ENCODE measurements at places on chromosomes 6 and 20.
A peak's percentile ranks its signal among the peaks of the same experiment; 100 is the strongest.

- no peak overlapping the region for H3K4me3 ChIP-seq
- no peaks in the 10 kb centered on the region for H3K27me3 ChIP-seq
- DNase-seq = no peak
- H3K27ac ChIP-seq = no peak overlapping the region
Measured at GRCh38 chr20:51402201-51402600, 140.3 kb downstream of the NFATC2 start.

DNA sequence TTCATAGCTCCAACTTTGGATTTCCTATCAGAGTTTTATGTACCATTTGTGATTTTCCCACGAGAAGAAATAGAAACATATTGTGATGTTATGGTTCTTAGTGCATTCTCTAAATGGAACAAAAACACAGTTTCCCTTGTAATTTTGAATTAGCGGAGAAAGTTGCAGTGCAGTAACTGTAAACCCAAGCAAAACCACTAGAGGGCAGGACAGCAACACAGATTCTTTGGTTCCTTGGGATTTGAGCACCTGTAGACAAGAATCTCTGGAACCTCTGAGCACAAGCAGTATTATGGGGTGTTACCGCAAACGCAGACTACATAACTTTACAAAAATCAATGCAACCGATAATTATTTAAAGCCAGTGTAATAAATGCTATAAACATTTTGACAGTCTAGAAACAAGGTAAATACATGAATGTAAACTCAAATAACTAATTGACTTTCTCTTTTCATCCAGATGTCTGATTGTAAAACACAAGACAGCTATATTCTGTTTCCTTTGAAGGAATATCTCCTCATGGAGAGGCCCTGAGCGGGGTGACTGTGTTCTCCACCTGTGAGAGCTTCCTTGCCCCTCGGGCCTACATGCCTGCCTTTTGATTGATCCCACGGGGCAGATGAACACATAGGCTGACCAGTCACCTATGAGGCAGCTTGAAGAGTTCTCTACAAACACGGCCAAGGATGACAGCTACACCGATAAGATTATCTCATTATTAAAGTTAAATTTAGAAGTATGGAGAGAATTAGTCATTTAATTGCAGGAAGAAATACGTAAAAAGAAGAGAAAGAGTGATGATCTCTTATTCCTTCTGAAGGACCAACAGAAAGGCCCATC is 67.5 kb upstream of the COL21A1 start:
- no peak overlapping the region for H3K27ac ChIP-seq
- no peak overlapping the region for H3K4me3 ChIP-seq
- H3K4me1 ChIP-seq = no peaks in the 10 kb centered on the region
- H3K36me3 ChIP-seq = no peaks in the 10 kb centered on the region
- no peak for DNase-seq

GRCh38 chr6:106702046-106702445 is 72.7 kb downstream of the QRSL1 start:
- H3K27ac ChIP-seq = no peak overlapping the region
- no peaks in the 10 kb centered on the region for H3K36me3 ChIP-seq
- no peaks in the 10 kb centered on the region for H3K4me1 ChIP-seq
- no peak for DNase-seq
- no peak overlapping the region for H3K4me3 ChIP-seq

- H3K36me3 ChIP-seq = no peaks in the 10 kb centered on the region
- H3K4me1 ChIP-seq = no peaks in the 10 kb centered on the region
- H3K27me3 ChIP-seq = no peaks in the 10 kb centered on the region
- no peak overlapping the region for H3K4me3 ChIP-seq
- H3K27ac ChIP-seq = no peak overlapping the region
Measured at GRCh38 chr6:108766886-108767285, 81.3 kb upstream of the ARMC2 start.

- no peaks in the 10 kb centered on the region for H3K4me1 ChIP-seq
- no peak overlapping the region for H3K27ac ChIP-seq
- peaks cover 37% of the 10 kb centered on the region for H3K27me3 ChIP-seq
Measured at GRCh38 chr6:28988536-28989311, 16.4 kb downstream of the ZNF311 start.

- no peaks in the 10 kb centered on the region for H3K36me3 ChIP-seq
- peak overlapping the region; percentile 91 for H3K4me3 ChIP-seq
- no peak for DNase-seq
- peaks cover 7% of the 10 kb centered on the region for H3K4me1 ChIP-seq
Measured at GRCh38 chr20:32358632-32358882, 426 bp downstream of the ASXL1 start.

- no peaks in the 10 kb centered on the region for H3K36me3 ChIP-seq
- no peak for DNase-seq
- no peak overlapping the region for H3K4me3 ChIP-seq
- H3K27me3 ChIP-seq = no peaks in the 10 kb centered on the region
- H3K4me1 ChIP-seq = no peaks in the 10 kb centered on the region
Measured at GRCh38 chr6:46265373-46265772, 94.6 kb upstream of the ENPP5 start.

DNA sequence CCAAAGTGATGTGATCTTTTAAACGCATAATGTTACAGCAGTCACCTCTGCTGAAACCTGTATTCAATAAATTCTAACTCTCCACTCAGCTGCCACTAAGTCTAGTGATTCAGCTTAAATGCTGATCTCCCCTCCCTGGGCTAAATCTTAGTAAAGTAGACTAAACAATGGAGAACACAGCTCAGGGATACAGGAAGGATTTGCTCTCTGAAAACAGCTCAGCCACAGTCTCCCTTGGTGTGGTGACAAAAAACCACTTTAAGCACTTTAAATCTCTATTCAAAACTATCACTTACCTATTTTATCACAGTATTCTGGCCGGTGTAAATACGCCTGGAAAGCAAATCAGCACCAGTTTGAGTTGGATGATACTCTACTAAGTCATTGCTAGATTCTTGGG is 130.6 kb downstream of the RFX6 start:
- no peaks in the 10 kb centered on the region for H3K4me1 ChIP-seq
- no peak overlapping the region for H3K4me3 ChIP-seq
- H3K36me3 ChIP-seq = no peaks in the 10 kb centered on the region
- no peaks in the 10 kb centered on the region for H3K27me3 ChIP-seq
- H3K27ac ChIP-seq = no peak overlapping the region

DNA sequence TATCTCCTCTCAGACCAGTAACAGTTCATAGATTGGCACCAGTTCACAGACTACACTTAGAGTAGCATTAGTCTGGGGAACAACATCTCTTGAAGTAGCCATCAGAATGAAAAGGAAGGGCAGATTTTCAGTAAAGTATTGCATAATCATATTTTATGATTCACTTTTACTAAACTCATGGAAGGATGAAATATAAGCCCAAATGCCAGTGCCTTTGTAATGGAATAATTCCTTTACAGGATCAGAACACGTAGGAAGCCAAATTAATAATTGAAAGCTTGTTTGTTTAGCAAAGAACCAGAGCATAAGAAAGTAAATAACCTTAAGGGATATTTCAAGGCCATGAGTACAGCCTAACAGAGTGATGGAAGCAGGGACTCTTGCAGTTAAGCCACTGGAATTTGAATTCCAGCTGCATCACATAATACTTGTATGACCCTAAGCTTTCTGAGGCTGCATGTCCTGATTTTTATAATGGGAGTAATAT is 11.4 kb upstream of the LOC128125822 start:
- H3K27me3 ChIP-seq = no peaks in the 10 kb centered on the region
- H3K36me3 ChIP-seq = no peaks in the 10 kb centered on the region
- peak overlapping the region; percentile 30 for H3K27ac ChIP-seq
- no peak for DNase-seq
- no peak overlapping the region for H3K4me3 ChIP-seq
- H3K4me1 ChIP-seq = no peaks in the 10 kb centered on the region

GRCh38 chr6:105688573-105688972 is 285.7 kb upstream of the PREP start:
- no peak overlapping the region for H3K4me3 ChIP-seq
- H3K36me3 ChIP-seq = no peaks in the 10 kb centered on the region
- H3K27ac ChIP-seq = no peak overlapping the region
- no peaks in the 10 kb centered on the region for H3K27me3 ChIP-seq
- no peaks in the 10 kb centered on the region for H3K4me1 ChIP-seq
- DNase-seq = no peak

GRCh38 chr6:75230484-75231325 is 12.9 kb downstream of the COX7A2 start:
- H3K36me3 ChIP-seq = no peaks in the 10 kb centered on the region
- H3K27me3 ChIP-seq = no peaks in the 10 kb centered on the region
- DNase-seq = no peak
- no peak overlapping the region for H3K27ac ChIP-seq
- no peaks in the 10 kb centered on the region for H3K4me1 ChIP-seq
- H3K4me3 ChIP-seq = no peak overlapping the region

GRCh38 chr6:157019733-157020132 is 242.6 kb downstream of the ARID1B start:
- H3K4me1 ChIP-seq = peaks cover 41% of the 10 kb centered on the region
- no peaks in the 10 kb centered on the region for H3K27me3 ChIP-seq
- no peak overlapping the region for H3K4me3 ChIP-seq

DNA sequence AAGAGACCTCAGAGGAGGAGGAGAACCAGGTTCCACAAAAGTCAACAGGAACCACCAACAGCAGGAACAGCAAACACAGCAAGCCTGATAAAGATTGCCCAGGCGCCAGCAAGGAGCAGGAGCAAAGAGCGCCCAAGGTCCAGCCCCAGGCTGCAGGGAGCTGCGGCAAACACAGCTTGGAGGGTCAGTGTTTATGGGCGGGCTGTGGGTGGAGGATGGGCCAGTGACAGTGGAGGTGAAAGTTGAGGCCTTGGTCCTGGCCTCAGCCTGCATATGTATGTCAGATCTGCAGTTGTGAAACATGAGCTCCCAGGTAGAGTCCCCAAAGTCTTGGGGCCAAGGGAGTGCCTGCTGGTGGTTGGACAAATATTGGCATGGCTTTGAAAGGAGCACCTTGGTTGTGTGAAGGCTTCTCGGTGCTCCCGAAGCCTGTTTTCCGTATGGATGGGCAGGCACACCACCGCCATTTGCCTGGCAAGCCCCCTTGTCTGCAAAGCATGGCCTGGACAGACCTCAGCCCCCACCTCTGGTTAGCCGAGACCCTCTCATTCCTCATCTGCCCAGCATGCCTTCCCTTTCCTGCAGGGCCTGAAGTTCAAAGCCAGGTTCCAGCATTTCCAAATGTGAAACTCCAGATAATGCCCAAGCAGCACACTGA is 2.0 kb upstream of the CAPN11 start:
- H3K4me1 ChIP-seq = no peaks in the 10 kb centered on the region
- no peaks in the 10 kb centered on the region for H3K36me3 ChIP-seq
- H3K4me3 ChIP-seq = no peak overlapping the region
- no peak for DNase-seq

DNA sequence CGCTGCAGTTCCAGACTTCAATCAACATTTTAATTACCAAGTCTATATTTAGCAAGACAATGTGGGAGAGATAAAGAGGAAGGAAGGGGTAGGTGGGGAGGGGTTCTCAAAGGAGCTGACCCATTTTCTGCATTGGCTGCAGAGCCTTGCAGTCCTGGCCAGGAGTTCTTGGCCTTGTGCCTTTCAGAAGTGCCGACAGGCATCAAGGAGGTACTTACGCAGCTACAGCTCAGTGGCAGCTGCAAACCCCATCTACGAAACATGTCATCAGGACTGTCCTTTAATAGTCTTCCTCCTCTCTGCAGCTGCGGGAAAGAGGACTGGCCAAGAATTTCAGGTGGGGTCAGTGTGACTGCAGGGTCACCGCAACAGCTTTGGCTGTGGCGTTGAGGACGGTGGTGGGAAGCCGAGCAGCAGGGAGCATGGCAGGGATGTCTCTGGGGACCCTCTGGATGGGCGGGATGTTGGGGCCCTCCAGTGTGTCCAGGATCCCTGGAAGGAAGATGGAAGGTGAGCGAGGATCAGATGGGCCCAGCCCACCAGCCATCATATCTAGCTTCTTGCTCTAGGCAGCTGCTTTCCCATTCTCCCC is 1.8 kb upstream of the LRRC73 start:
- no peak overlapping the region for H3K27ac ChIP-seq
- H3K4me3 ChIP-seq = no peak overlapping the region
- H3K4me1 ChIP-seq = peaks cover 64% of the 10 kb centered on the region
- H3K27me3 ChIP-seq = no peaks in the 10 kb centered on the region
- DNase-seq = no peak

GRCh38 chr6:14665827-14666724 is 548.5 kb downstream of the CD83 start:
- H3K27ac ChIP-seq = no peak overlapping the region
- H3K4me1 ChIP-seq = peaks cover 8% of the 10 kb centered on the region
- H3K27me3 ChIP-seq = no peaks in the 10 kb centered on the region
- H3K36me3 ChIP-seq = no peaks in the 10 kb centered on the region
- no peak overlapping the region for H3K4me3 ChIP-seq

GRCh38 chr6:19415605-19416326 is 421.4 kb upstream of the ID4 start:
- no peak overlapping the region for H3K4me3 ChIP-seq
- no peaks in the 10 kb centered on the region for H3K4me1 ChIP-seq
- H3K27me3 ChIP-seq = no peaks in the 10 kb centered on the region
- H3K27ac ChIP-seq = no peak overlapping the region

GRCh38 chr6:116973976-116974375 is 96.9 kb downstream of the RFX6 start:
- no peaks in the 10 kb centered on the region for H3K36me3 ChIP-seq
- H3K27ac ChIP-seq = no peak overlapping the region
- no peaks in the 10 kb centered on the region for H3K4me1 ChIP-seq
- H3K4me3 ChIP-seq = no peak overlapping the region

- H3K4me1 ChIP-seq = no peaks in the 10 kb centered on the region
- no peak overlapping the region for H3K27ac ChIP-seq
- H3K4me3 ChIP-seq = no peak overlapping the region
- no peaks in the 10 kb centered on the region for H3K36me3 ChIP-seq
Measured at GRCh38 chr20:57335392-57335791, 5.8 kb downstream of the SPO11 start.

DNA sequence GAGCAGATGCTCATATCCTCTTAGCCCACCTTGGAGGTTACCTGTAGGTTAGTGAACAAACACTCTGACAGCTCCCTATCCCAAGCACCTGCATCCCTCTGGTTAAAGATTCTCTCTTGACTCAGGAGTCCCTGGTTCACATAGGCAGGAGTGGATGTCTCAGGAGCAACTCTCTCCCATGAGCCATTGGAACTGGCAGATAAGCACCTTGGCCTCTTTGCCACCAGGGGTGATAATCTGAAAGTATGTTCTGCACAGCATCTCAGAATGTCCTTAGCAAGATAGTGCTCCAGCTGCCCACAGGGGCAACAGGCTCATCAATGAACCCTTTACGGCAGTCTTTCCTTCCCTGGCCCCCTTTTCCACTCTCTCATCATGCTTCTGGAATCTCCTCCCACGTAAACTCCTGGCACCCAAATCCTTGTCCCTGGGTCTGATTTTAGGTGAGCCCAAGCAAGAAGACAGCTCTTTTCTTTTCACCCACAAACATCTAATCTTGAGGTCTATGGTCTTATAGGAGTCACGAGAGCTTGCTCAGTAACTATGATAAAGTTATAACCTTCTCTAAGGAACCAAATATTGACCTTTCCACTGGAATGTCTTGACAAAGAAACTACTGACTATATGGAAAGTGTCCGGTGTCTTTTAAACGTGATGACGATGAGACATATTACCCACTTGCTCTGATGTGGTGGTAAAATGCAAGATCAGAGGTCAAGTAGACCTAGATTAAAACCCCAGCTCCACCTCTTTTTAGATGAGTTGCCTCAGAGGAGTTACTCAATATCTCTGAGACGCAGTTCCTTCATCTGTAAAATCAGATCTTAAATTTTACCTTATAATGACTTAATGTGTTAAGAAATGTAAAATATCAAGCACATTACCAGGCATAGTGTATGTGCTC is 39.8 kb upstream of the ISM1 start:
- no peaks in the 10 kb centered on the region for H3K27me3 ChIP-seq
- H3K4me3 ChIP-seq = no peak overlapping the region
- no peaks in the 10 kb centered on the region for H3K4me1 ChIP-seq
- no peak overlapping the region for H3K27ac ChIP-seq
- H3K36me3 ChIP-seq = no peaks in the 10 kb centered on the region
